ENCODE measurements at places on chromosomes 3 and 15. TPM values are rescaled to one million over a fixed set of nuclear protein-coding genes. Genes with fewer than 3 reads are reported as not detected.

DNA sequence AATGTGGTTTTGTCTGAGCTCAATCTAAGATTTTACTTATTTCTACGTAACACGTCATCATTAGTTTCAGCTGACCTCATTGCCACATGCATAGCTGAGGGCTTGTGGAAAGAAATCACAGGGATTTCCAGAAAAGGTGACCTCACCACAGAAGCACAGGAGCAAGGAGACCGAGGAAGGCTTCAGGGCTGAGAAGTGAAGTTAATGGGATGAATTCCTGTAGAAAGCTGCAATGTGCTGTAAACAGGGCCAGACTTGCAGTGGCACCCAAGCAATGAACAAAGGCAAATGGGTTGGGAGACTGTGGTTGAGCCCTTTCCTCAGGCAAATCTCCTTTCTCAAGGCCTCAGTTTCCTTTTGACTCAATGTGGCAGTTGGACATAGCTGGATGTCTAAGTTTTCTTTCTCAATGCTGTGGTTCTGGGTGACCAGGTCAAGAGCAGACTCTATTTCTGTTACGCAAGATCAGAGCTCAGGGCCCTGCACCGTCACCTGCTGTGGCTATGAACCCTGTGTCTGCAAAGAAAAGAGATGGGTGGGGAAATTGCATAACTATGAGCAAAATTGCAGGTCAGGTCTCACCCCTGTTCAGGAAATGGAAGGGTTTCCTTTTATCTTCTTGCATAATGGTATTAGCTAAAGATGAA is 252.2 kb upstream of the TBL1XR1 start:
- no peak overlapping the region for H3K4me3 ChIP-seq
- H3K4me1 ChIP-seq, result peaks cover 20% of the 10 kb centered on the region
- H3K27ac ChIP-seq, result no peak overlapping the region
- no peak for DNase-seq

DNA sequence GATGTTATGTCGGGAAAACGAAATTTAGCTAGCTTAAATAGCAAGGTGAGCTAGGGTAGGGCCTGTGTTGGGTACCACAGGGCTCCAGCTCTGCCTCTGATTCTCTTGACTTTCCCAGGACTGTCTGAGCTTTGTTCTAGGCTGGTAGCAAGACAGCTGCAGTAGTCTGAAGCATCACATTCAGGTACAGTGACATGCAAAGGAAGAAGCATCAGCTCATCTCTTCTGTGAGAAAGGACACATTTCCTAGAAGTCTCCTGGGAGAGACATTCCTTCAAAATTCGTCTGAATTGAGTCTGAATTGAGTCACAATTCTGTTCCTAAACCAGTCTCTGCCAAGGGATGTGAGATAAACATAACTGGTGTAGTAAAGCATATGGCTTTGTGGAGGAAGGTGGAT is 8.5 kb upstream of the UBXN7 start:
- H3K36me3 ChIP-seq, result no peaks in the 10 kb centered on the region
- H3K4me3 ChIP-seq, result no peak overlapping the region

DNA sequence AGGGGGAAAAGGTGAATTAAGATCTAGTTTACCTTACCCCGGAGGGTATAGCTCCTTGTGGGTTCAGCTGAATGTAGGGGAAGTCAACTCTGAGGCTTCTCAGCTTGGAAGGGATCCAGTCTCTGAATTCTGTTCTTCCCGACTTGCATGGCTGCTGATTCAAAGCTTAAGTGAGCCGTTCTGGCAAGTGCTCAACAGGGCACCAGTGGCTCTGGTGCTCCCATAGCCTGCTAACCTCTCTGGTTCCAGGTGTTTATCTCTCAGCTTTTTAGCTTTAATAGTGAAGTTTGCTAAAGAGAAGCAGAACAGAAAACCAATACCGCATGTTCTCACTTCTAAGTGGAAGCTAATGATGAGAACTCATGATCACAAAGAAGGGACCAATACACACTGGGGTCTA is 46.3 kb upstream of the RBP1 start:
- no peaks in the 10 kb centered on the region for H3K27me3 ChIP-seq
- no peaks in the 10 kb centered on the region for H3K36me3 ChIP-seq
- H3K4me1 ChIP-seq, result no peaks in the 10 kb centered on the region

- no peaks in the 10 kb centered on the region for H3K27me3 ChIP-seq
- no peak overlapping the region for H3K4me3 ChIP-seq
- no peak overlapping the region for H3K27ac ChIP-seq
- no peaks in the 10 kb centered on the region for H3K36me3 ChIP-seq
- DNase-seq, result no peak
These were observed 637.7 kb upstream of the UBE2E2 start for GRCh38 chr3:22565393-22565792.

DNA sequence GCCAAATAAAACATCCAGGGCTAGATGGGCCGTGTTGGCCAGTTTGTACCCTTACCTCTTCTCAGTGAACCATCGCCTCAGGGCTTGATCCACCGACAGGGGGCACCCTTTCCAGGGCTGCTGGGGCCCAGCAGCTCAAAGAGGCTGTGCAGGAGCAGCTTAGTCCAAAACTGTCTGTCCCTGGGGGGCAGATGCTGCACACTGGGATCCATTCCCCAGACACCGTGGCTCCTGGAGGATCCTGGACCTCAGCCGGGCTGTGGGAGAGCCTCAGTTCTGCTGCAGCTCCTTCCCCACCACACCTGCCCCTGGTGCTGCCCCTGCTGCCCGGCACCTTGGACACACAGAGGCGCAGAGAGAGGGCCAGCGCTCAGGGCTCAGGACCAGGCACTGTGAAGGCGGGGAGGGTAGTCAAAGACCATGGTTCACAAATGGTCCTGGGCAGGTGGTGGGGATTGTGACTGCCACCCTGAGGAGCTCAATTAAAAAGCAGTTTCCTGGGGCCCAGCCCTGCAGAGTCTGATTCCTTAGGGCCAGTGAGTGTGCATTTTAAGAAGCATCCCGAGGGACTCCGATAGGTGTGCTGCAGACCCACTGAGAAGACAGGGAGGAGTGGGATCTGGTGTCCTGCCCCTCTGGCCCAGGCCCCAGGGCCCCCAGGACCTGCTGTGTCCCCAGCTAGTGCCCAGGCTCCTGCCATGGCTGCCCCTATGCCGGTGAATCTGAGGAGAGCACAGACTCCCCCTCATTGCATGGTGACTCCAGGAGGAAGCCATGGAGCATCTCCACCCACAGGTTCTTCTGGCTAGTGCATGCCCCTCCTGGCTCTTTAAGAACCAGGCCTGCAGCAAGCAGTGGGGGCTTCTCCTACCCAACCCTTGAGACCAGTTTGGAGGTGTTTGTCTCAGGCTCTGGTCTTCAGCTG is 86.5 kb upstream of the PRR20G start:
- peak; percentile 5 for DNase-seq
- no peak overlapping the region for H3K4me3 ChIP-seq
- H3K36me3 ChIP-seq, result no peaks in the 10 kb centered on the region
- H3K27ac ChIP-seq, result no peak overlapping the region

- no peak overlapping the region for H3K4me3 ChIP-seq
- H3K36me3 ChIP-seq, result no peaks in the 10 kb centered on the region
- H3K4me1 ChIP-seq, result peaks cover 35% of the 10 kb centered on the region
- H3K27me3 ChIP-seq, result no peaks in the 10 kb centered on the region
- DNase-seq, result no peak
These were observed 20.0 kb downstream of the SATB1 start for GRCh38 chr3:18405141-18405540.

DNA sequence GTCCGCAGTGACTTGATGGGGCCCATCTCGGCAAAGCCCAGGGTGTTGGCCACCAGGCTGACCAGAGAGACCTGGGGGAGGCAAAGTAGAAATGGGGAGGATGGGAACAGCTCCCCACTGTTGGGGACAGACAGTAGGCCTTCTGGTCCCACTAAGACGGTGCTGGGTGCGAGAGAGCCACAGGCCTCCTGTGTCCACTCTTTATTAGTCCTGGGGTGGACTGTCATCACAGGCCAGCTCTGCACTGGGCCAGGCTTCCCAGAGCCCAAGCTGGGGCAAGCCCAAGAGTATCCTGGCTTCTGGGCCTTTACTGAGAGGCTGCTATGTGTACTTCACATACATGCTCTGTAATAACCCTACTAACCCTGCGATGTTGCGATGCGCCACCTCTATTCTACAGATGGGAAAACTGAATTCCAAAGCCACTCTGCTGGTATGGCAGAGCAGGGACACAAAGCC is 66.4 kb downstream of the EXOG start:
- H3K4me3 ChIP-seq, result no peak overlapping the region
- H3K4me1 ChIP-seq, result peaks cover 19% of the 10 kb centered on the region
- DNase-seq, result no peak

- no peaks in the 10 kb centered on the region for H3K36me3 ChIP-seq
- H3K27me3 ChIP-seq, result no peaks in the 10 kb centered on the region
- DNase-seq, result no peak
- peak overlapping the region; percentile 96 for H3K27ac ChIP-seq
- H3K4me3 ChIP-seq, result peak overlapping the region; percentile 78
- peaks cover 89% of the 10 kb centered on the region for H3K4me1 ChIP-seq
These were observed 3.1 kb downstream of the PCYT1A start for GRCh38 chr3:196284396-196284795.

MYZAP gene
- total RNA-seq, result 934 TPM

CHRNA7 gene
- total RNA-seq, result 0.60 TPM

CXCR6 gene
- total RNA-seq, result 0.33 TPM
